ENCODE measurements at places on chromosomes 4 and X.

- DNase-seq = peak; percentile 26
These were observed 70.0 kb downstream of the EVC start for GRCh38 chr4:5780831-5781480.

DNA sequence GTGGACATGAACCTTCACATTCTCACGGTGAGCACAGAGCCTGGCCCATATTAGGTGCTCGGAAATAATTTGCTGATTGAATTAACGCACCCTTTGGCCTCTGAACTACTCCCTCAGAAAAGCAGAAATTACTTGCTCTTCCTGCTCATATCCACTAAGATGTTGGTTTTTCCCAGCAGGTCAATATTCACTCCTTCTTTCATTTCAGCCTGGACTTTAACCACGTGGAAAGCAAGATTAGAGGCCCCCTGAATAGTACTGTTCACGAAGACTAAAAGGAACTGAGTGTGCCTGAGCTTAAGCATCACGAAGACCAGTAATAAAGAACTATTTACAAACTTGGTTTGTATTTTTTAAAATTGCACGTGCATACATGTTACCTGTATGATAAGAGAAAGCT is 9.9 kb downstream of the MTNR1A start:
- no peak for DNase-seq

- DNase-seq = peak; percentile 15
These were observed 53.6 kb downstream of the AMER1 start for GRCh38 chrX:64151911-64152310.

DNA sequence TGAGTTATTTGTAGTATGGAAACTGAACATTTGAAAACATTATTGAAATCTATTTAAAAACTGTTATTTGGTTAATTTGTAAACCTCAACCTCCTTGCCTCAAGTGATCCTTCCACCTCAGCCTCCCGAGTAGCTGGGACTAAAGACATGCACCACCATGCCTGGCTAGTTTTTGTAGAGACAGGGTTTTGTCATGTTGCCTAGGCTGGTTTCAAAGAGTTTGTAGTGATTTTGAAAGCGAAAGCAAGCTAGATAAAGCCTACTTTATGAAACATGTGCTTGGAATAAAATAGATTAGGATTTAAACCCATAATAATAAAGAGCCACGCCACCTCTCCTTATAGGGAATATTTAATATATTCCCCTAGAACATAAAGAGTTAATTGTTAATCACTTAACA is 23.5 kb downstream of the ARSJ start:
- DNase-seq = no peak

GRCh38 chrX:646228-646495 is 15.6 kb downstream of the SHOX start:
- DNase-seq = no peak

- DNase-seq = no peak
These were observed 106.1 kb downstream of the PRDM5 start for GRCh38 chr4:120816296-120816965.

DNA sequence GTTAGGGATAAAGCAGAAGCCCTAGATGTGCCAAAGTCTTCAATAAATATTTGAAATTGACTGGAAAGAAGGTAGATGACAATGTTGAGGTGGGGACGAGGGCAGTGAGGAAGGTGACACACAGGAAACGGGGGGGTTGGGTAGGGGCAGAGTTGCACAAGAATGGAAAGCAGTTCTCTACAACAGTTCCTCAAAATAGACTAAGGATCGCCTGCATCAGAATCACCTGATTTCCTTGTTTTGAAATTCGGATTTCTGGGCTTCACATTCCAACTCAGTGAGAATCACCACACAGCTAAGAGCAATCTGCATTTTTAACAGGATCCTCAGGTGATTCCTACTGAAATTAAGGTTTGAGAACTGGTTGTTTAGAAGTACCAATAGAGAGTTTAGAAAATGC is 70.6 kb downstream of the ARFIP1 start:
- no peak for DNase-seq

GRCh38 chrX:53330331-53330730 is 48.9 kb upstream of the IQSEC2 start:
- DNase-seq = no peak

GRCh38 chr4:70236125-70236524 is 6.3 kb upstream of the CSN3 start:
- no peak for DNase-seq

DNA sequence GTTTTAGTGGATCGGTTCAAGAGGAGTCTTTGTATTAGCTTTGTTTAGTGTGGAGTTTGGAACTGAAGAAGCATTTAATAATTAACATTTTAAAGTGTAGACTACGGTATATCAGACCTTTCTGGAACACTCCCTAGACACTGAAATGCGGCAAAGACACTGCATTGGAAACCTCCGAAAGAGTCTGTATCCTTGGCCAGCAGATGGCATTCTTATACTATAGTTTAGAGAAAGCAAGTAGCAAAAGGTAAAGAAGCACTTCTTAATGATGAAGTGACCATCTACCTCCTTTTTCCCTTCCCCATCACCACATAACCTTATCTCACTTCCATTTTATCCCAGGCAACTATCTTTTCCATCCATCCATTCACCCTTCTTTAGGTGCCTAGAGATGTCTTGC is 7.6 kb downstream of the FABP2 start:
- DNase-seq = no peak

DNA sequence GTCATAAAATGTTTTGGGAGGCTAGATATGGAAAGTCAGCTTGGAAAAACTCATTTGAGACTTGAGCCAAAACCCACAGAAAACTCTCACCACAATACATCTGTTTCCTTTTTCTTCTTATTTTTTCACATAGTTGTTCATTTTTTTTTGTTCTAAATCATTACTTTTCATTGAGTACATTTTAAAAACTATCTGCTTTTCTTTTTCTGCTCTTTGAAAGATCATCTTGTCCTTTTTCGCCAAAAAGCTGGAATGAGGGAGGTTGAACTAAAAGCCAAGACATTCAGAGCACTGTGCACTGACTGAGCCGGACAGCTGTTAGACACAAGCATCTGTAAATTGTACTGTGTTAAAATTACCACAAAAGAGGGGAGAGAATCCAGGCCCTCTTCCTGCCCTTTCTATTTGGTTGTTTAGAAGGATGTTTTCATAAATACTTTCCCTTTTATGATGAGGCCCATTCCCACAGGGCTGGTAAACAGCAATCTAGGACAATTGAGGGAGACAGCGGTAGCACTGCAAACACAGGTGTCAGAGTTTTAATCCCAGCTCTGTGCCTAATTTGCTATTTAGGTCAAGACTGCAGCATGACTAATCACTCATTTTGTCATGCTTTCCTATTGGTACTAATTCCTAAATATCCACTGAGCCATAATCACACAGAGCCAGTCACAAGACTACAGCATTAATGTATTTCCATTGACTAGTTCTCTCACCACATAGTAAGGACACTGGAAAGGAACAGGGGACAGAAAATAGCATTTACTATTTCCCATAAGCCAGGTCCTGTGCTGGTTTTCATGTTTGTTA is 7.3 kb upstream of the RNF150 start:
- no peak for DNase-seq

- DNase-seq = no peak
These were observed 105.9 kb downstream of the SH3RF1 start for GRCh38 chr4:169164669-169165415.

DNA sequence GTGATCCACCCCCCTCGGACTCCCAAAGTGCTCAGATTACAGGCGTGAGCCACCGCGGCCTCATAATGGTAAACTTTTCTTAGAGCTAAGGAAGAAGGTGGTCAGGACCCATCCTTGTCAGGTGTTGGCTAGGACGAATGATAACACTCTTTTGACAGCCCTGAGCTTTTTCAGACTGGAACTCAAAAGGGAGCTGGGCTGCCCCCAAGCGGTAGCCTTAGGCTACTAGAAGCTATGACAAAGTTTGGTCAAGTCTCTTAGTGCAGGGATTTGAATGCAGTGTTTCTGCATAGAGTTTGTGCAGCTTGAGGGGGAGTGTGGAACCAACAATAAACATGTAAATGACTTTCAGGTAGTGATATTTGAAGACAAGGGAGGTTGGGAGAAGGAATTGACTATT is 11.8 kb upstream of the HSD17B10 start:
- DNase-seq = no peak

- no peak for DNase-seq
These were observed 3.5 kb downstream of the TENT5D start for GRCh38 chrX:80423744-80424143.

GRCh38 chr4:38591617-38592337 is 72.2 kb upstream of the KLF3 start:
- DNase-seq = no peak

GRCh38 chr4:6250984-6251295 is 18.7 kb upstream of the WFS1 start:
- no peak for DNase-seq

DNA sequence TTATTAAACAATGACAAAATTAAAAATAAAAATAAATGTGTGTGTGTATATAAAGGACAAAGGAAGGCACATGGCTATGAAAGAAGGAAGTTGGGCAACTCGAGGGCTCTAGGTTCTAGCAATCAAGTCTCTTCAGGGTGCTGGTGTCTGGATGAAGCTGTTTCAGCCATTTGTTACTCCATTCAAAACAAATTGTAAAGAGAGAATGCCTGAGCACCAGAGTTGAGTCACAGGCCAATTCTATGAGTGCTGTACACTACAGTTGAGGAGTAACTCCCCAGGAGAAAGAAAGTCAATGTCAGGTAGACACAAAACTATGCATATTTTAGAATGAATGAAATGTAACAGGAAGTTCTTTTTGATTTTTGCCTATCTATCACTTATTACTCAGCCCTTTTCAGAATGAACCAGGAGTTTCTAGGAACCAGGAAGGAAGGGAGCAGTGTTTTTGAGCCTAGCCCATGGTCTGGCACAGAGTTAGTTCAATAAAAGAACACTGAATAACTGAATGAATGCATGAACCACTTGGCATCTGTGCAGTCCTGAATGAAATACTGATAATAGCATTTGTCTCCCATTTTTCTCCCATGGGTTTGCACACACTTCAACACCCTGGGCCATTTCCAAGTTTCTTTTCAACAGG is 151.7 kb upstream of the CPEB2 start:
- no peak for DNase-seq

- no peak for DNase-seq
These were observed 60.9 kb upstream of the MXD4 start for GRCh38 chr4:2322841-2323240.

DNA sequence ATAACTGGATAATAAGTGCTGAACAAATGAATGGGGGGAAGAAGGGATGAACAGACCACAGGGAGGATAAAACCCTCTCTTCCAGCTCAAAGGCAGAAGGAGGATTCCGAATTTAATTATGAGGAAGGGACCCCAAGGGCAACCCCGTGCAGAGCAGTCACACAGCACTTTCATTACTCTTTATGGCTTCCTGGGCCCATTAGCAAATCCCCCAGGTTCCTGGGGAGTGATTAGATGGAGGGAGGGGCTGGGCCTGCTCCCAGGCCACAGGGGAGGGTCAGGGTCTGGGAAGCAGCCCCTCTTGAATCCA is 67.1 kb downstream of the PPP2R2C start:
- no peak for DNase-seq

- no peak for DNase-seq
These were observed 23.4 kb upstream of the HTRA3 start for GRCh38 chr4:8245884-8246833.

DNA sequence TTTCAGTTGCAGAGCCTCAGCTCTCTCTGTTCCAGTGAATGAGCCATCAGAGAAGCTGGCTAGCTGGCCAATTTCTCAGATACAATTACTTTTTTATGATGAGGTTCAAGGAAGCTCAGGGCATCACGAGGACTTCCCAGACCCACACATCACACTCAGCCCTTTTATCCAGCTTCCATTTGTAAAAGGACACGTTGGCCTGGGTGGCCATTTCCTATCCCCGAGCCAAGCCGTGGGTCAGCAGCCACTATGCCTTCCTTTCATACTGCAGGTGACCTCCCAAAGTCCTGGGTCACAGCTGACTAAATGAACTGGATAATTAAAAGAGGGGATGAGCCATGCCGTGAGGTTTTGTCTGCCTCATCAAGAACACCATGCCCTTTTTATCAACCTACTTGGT is 236.9 kb upstream of the PPARGC1A start:
- DNase-seq = no peak

GRCh38 chrX:154030266-154030665 is 10.6 kb upstream of the IRAK1 start:
- DNase-seq = no peak

DNA sequence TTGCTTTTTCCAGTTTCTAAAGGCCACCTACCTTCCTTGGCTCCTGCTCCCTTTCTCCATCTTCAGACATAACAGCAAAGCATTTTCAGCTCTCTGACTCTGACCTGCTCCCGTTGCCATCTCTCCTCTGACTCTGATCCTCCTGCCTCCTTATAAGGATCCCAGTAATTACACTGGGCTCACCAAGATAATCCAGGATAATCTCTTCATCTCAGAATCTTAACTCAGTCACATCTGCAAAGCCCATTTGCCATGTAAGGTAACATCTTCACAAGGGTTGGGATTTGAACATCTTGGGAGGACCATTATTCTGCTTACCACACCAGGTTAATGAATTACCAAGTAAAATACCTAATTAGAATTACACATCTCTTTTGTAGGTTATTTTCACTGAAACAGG is 41.3 kb upstream of the MAGED1 start:
- DNase-seq = no peak

- no peak for DNase-seq
These were observed 295.2 kb upstream of the IGFBP7 start for GRCh38 chr4:57405359-57405758.

GRCh38 chr4:179465131-179465797 is 2023.0 kb upstream of the AGA start:
- DNase-seq = no peak

- no peak for DNase-seq
These were observed 126.0 kb downstream of the TENM3 start for GRCh38 chr4:182369211-182369610.

- no peak for DNase-seq
These were observed 447.1 kb upstream of the AMOT start for GRCh38 chrX:113287761-113288160.

GRCh38 chr4:82905205-82905604 is 4.7 kb downstream of the THAP9 start:
- no peak for DNase-seq

DNA sequence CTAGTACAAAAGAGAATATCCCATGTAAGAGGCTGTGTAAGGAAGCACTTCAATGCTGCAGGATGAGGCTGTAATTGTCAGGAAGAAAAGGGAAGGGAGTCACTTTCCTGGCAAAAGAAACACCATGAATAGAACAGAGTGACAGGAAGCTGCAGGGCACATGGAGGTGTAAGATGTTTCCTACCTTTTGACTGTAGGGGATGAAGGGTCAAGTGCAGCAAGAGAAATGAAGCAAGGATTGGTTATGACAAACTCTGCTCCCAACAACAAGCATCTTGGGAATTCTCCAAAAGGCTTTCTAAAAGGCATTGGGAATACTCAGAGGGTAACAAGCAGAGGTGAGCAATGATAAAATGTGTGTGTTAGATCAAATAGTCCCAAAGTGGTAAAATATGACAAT is 74.3 kb upstream of the NPY2R start:
- no peak for DNase-seq

DNA sequence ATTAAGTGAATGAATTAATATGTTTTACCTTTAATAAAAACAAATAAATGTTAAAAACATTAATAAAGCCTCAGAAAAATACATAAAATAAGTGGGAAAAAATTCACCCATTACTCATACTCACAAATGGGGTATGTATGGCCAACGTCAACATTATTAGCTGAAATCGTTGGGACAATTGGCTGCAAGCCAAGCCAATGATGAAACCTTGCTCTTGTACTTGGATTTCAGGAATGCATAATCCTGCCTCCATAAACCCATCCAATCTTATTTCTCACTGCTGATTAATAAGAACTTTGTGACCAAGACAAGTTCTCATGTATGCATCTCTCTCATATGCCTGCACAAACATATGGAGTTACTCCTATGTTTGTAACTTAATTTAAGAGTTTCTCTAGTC is 35.3 kb upstream of the ADAMTS3 start:
- DNase-seq = no peak

GRCh38 chr4:164039482-164039881 is 545.0 kb downstream of the TMA16 start:
- DNase-seq = no peak

All from lower leg skin (tissue), 4 donors.